ENCODE measurements at places on chromosomes 1 and 21. TPM values are rescaled to one million over a fixed set of nuclear protein-coding genes. Genes with fewer than 3 reads are reported as not detected.

Gene B3GALT2
- not detected for total RNA-seq

Gene RGS7
- total RNA-seq, result 0.06 TPM

Gene NTNG1
- 25.8 TPM for total RNA-seq

Gene FAAH
- 12.8 TPM for total RNA-seq

Gene SPRR5
- not detected for total RNA-seq

Gene DYNLT5
- not detected for total RNA-seq

DNA sequence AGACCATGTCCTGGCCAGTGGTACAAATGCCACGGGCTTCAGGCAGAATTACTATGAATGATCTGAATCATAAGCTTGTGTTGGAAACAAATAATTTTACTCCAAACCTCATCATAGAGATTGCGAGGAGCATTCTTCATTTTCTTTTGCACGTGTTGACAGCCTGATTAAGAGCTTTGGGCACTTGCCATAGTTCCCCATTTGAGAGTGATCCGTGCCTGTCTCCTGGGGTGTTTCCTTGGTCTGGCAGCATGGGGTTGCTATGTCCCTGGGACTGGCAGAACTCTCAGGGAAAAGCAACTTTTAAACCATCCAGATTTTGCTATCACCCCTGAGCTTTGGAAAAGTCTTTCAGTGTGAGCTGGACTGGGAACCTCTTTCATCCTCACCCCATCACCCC lies 54.3 kb upstream of the KCNJ6 start:
- no peak for DNase-seq

DNA sequence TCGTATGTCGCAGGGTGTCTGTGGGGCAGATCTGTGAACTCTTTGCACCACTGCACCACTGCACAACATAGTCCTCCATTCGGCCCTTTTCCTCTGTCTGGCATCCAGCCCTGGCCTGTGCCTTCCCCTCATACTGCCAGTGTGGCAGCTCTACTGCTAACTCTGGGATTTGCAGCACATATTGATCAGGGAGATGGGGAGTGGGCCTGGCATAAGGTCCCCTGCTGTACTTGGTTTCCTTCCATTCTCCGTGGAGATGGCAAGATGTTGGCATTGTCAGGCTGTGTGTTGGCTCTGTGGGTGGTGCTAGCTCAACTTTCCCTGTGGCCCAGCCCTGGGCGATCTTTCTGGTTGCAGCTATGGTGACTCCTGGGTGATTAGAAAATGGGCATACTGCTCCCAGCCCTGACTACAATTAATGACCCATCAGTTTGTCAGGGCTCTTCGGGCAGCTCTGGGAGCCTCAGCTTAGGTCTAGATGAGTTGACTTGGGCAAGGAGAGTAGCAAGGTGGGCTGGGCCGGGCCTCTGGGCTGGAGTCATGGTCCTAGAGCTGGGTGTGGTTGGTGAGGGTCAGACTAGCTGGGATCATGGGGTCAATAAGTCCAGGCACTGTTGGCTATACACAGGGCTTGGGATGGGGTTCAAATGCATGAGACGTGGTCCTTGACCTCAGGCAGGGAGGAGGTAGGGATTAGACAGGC lies 11.4 kb downstream of the PTPRU start:
- no peak for DNase-seq

DNA sequence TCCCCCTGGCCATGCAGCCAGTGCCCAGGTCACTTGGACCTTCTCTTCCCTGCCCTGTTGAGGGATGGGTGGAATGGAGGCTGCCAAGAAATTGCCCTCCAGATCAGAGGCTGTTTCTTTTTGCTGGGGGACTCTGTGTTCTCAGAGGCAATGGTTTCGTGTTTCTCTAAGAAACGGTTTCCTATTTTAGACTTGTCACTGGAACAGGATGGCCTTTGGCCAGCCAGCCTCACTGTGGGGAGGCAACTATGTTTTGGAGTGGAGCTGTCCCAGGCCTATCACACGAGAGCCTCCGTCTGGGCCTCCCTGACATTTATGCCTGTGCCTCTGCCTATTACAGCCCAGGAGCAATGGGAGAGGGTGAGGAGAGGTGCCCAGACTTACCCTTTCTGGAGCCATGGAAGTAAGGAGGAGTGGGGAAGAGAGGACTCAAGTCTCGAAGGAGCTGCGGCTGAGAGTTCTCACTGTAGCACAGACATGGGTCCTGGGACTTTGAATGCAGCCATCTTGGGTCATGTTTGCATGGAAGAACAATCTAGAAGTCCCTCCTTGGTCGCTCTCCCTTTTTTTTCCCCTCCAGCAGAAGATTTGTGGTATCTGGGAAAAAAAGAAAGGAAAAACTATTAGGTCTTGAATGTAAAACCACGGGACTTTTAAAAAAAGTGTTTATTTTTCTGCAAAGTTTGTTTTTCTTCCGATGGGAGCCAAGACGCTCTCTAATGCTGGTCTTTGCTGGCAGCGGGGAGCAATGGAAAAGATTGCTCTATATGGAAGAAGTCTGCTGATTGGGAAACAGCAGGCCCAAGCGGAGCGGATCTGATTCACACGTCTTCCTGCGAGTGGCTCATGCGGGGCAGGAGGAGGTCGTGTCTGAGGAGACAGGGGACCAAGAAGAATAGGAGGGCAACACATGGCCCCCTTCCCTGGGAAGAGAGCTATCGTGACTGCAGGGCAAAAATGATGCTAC lies 219.2 kb downstream of the FOXD2 start:
- no peak for DNase-seq

- DNase-seq, result no peak
These were observed 79.2 kb upstream of the CDC42BPA start for GRCh38 chr1:227397354-227397978.

GRCh38 chr1:154265586-154265985 lies 6.8 kb upstream of the HAX1 start:
- no peak for DNase-seq

DNA sequence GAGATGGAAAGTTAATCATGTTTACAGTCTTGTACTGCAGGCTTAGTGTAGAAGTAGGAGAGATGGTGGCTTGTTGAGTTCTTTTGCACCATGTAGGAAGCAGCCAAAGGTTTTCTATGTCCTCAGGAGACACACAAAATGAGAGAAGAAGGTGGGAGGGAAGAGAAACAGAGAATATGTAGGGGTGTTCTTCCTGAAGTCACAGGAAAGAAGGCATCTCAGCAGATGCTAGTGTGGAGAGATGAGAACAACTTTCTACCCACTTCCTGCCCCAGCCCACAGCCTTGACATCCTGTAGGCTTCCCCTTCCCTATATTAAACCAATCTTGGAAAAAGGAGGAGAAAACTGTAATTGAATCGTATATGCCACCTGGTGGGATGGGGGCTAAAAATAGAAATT lies 217.0 kb downstream of the S1PR1 start:
- no peak for DNase-seq
